ENCODE measurements at places on chromosomes 1 and 21.

DNA sequence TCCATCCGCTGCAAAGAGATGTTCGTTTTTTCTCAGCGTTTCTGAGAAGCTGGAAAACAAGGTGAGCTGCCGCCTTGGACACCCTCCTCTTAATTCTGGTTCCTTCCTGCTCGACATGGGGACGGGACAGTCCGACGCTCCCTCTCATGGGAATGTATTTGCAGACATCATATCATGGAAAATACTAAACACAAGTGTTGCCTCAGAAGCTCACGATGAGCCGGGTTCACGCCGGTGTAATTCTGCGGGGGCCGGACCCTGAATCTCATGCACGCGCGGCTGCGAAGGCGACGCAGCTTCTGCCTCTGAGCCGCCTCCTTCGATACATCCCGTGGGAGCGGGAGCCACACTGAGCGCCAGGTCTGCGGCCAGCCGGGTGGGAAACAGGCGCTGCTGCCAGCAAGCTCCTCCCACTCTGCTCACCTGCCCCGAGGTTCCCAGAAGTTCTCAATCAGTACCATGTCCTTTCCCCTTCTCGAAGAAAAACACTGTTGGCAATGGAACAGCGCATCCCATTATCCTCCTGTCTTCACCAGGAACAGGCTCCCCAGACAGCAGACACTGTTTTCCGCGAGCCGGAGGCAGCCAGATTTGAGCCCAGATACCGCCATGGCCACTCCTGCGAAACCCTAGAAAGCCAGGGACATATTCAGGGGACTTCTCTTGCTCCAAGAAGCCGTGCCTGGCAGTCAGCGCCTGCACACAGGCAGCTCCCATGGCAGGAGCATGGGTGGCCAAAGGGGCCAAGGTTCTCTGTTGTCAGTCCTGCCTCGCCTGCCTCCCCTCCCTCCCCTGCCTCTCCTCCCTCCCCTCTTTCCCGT lies 98.0 kb downstream of the WDR4 start:
- DNase-seq, result no peak

GRCh38 chr1:54017979-54018378 lies at the start of gene LDLRAD1:
Gene LDLRAD1 (minus strand): TSS chr1:54018186. CDS start chr1:54018112, 74 bp downstream.
- no peak for DNase-seq

- no peak for DNase-seq
Measured at GRCh38 chr1:156754219-156754618, 2.7 kb upstream of the HDGF start.

DNA sequence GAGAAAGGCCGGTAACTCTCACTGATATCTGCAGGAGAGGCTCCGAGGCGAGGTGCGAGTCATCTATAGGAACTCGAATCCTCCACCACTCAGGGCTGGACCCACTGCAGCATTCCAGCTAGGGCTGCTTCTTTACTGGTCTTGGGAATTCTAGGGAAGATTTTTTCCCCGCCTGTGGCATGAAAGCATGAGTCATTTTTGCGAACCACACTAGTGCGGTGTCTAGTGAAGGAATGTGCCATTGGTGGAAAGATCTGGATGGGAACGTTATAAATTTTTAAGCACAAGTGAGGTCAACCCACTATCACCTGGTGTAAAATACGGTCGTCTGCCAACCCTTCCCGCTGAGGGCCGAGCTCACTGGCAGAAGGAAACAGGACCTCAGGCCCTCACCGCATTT lies 49.7 kb downstream of the SYF2 start:
- no peak for DNase-seq

DNA sequence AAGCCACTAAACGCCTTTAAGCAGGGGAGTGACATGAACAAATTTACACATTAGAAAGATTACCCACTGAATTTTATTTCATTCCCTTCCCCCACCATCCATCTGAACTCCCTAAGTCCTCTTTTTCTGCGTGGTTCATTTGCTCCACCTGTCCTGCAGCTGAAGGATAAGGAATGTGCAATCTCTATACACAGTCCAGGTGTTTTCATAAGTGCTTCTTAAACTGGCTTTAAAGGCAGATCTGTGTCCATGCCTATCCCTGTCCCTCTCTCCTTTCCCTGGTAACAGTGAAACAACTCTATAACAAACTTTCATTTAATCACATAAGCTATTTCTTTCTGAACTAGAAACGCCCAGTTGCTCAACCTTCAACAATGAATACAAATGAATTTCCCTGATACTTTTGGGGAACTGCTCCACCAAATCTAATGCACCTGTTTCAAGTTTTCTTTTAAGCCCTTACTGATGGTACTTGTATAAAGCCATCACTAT lies 8.4 kb downstream of the GSTM3 start:
- DNase-seq, result no peak

GRCh38 chr1:160086456-160086892 lies 5.1 kb downstream of the KCNJ9 start:
- no peak for DNase-seq

DNA sequence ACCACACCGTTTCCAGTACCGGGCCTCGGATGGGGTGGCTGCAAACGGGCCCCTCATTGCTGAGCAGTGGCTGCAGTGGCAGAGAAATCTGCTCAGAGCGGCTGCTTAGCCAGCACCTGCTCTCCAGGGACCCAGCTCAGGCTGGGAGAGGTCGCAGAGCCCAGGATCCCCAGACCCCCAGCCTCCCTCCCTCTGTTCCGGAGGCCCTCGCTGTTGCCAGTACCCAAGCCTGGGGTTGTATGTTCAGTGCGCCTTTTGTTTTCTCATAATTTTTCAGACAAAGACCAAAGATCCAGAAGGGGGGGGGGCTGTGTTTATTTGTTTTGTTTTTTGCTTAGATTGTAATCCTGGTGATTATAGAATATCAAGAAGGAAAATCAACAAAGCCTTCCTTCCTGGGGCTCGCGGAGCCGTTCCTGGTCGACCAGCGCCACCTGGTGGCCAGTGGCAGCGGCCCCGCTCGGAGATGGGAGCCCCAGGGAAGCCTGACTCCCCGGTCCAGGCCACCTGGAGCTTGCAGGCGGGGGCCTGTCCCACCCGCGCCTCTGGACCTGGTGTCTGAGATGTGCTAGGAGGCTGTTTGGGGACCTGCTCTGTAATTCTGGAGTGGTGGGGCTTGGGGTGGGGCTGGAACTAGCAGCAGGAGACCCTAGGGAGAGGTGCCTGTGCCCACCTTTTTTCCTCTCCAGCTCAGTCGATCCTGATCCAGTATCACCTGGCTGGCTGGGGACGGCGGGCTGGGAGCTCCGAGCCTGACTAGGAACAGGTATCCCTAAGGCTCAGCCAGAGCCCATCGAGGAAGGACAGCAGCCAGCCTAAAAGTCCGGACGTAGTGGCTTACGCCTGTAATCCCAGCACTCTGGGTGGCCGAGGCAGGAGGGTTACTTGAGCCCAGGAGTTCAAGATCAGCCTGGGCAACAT lies 123.9 kb upstream of the VAMP3 start:
- peak; percentile 39 for DNase-seq

DNA sequence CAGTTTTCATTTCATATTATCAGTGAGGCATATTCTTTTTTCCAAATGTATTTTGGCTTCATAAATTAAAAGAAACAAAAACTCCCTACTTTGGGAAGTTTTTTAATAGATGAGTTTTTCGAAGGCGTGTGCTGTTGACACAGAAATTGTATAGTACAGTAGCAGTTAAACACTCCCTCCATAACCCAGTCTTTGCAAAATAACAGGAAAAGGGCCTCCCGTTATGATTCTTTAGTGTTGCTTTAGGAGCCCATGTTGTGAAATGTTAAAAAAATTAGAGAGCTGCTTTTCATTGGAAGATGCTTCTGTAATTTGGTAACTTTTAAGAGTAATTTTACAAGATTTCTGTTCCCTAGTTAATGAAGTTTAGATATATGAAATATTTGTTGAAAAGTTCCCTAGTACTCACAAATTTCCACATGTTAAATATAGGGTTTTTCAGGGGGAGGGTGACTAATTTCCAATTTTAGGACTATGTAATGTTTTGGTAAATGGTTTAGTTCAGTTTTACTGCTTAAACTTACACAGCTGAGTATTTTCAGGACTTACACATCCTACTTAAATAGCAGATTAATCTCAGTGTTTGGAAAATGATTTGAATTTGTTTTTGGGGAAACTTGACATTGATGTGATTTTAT lies 2.0 kb downstream of the CAMSAP2 start:
- DNase-seq, result no peak

GRCh38 chr1:7430691-7431090 lies 340.4 kb upstream of the VAMP3 start:
- no peak for DNase-seq

DNA sequence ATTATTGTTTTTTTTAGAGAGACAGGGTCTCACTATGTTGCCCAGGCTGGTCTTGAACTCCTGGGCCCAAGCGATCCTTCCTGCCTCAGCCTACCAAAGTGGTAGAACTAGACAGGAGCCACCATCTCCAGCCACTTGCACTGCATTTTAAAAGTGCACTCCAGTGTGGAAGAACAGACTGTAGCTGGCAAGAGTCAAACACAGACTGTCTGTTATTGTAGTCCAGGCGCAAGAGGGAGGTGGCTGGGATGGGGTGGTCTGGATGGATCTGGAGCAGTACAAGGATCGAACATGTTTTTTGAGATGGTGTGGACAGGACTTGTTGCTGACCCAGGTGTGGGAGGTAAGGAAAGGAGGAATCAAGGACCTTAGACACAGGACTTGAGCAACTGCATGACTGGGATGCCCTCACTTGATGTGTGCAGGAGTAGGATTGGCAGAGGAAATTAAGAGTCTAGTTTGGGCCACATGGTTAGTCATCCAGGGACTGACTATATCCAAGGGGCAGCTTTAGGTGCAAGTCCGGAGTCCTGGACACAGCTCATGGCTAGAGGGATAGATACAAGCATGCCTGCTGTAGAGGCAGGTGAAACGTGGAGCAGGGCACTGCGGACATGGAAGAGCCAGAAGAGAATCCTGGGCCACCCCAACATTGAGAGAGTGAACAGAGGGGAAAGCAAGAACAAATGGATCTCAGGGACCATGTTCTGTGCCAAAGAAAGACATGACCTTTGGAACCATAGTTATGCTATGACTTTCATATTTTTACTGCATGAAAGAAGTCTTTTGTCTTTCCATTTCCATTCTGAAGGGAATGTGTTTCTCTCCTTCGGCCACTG lies 42.0 kb downstream of the ELK4 start:
- no peak for DNase-seq

- no peak for DNase-seq
Measured at GRCh38 chr21:16608209-16608830, 878.5 kb downstream of the USP25 start.

- DNase-seq, result no peak
Measured at GRCh38 chr1:160376525-160377131, 9.8 kb downstream of the NHLH1 start.

- no peak for DNase-seq
Measured at GRCh38 chr1:47568763-47569162, 130.9 kb downstream of the FOXD2 start.

DNA sequence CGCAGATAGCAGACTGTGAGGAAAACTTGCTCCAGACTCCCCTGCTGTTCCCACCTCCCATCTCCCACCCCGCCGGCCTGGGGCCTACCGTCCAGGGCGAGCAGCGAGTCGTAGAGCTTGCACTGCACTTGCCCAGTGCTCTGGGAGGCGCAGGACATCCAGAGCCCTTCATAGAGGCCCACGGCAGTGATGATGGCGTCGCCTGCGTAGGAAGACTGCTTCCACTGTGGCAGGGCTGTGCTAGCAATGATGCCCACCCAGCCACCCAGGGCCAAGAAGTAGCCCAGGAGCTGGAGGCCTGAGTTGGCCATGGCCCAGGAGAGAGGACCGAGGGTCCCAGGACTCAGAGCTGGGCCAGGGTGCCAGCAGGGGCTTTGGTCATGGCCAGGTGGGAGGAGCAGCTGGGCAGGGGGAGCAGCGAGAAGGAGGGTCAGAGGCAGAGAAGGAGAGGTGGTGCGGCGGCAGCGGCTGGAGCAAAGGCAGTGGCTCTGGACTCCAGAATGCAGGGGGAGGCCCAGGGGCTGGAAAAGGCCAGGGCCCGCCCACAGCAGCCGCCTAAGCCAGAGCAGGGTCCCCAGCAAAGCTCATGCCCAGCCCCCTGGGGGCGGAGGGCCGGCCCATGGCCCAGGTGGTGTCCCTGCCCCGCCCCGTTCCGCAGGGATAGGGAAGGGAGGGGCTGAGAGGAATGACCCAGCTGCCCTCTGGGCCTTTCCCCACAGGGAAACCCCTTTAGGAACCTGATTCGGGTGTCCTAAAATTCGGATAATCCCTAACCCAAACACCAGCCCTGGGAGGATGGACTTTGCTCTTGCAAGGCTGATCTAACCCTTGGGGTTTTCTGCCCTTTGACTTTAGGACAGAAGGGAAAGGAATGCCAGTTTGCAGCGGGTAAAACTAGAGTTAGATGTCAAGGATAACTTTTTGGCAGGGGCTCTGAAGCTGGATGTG lies at the start of gene CLDN19:
Gene CLDN19 (minus strand): TSS at position 484 of the 948 bp plus-strand sequence. CDS start 173 bp downstream, at position 311.
- DNase-seq, result no peak

- no peak for DNase-seq
Measured at GRCh38 chr1:78441921-78442320, 48.9 kb upstream of the PTGFR start.

GRCh38 chr1:29384496-29385015 lies 148.2 kb downstream of the PTPRU start:
- DNase-seq, result no peak

DNA sequence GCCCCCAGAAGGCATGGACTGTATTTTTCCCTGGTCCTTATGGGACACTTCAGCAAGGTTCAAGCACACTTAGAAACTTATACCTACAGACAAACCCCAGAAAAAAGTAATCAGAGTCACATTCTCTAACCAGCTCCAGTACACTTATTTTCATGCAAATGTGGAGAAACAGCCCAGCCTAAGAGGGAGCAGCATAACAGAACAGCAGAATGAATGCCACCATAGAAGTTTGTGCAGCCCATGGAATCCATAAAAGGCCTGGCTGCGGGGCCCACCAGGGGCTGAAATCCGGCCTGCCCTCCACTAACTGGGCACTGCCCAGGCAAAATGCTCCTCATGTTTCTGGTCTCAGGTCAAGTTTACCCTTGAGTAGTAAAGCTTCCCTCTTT lies 60.4 kb upstream of the ATP1A1 start:
- DNase-seq, result no peak

- no peak for DNase-seq
Measured at GRCh38 chr1:222582099-222582774, 7.5 kb downstream of the TAF1A start.

DNA sequence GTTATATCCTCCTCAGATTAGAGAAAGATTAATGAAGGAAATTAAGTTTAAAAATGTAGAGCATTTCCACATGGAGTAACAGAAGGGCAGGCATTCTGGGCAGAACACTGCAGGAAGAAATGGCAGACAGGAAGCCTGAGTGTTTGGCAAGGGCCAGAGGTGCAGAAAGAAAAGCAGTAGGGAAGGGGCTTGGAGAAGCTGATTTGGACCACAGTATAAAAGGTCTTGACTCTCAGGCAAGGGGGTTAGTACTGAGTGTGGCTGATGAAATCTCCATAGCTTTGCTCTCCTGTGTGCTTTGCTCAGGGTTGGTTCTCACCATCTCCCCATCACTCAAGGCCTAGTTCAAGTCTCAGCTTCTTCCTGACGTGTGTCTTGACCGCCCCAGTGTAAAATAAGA lies 80.2 kb downstream of the SLC45A1 start:
- no peak for DNase-seq

GRCh38 chr1:1302006-1302430 lies 5.7 kb downstream of the ACAP3 start:
- no peak for DNase-seq
